ENCODE measurements at places on chromosomes 16 and 17. TPM values are rescaled to one million over a fixed set of nuclear protein-coding genes. Genes with fewer than 3 reads are reported as not detected.

The FBRS gene
- 116 TPM for total RNA-seq

The TP53TG3F gene
- not detected for total RNA-seq

The AATK gene
- total RNA-seq = 0.62 TPM

The PPP1R1B gene
- total RNA-seq = not detected

The GFAP gene
- total RNA-seq = not detected

The ABCC3 gene
- not detected for total RNA-seq

The PIPOX gene
- 2.1 TPM for total RNA-seq

The CETP gene
- total RNA-seq = 0.23 TPM

The ITGAD gene
- not detected for total RNA-seq

The CFAP52 gene
- not detected for total RNA-seq

The ZNF287 gene
- total RNA-seq = 7.1 TPM

DNA sequence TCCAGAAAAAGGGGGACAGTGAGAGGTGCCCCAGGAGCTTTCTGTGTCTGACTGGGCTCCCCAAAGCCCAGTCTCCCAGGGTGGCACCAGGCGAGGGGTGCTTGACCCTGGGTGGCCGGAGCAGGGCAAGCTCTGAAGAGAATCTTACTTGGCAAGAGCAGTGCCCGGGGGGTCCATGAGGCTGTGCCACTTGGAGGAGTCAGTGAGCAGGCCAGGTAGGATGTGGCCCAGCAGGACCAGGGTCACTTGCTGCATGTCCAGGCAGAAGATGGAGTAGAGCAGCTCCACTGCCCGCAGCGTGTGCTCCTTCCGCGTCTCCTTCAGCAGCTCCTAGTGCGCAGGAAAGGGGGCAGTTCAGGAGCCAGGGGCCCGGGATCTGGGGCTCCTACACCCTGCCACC lies 7.3 kb downstream of the CSF3 start:
- no peak for DNase-seq

- DNase-seq = no peak
Measured at GRCh38 chr16:86708431-86708830, 130.1 kb downstream of the FOXL1 start.

DNA sequence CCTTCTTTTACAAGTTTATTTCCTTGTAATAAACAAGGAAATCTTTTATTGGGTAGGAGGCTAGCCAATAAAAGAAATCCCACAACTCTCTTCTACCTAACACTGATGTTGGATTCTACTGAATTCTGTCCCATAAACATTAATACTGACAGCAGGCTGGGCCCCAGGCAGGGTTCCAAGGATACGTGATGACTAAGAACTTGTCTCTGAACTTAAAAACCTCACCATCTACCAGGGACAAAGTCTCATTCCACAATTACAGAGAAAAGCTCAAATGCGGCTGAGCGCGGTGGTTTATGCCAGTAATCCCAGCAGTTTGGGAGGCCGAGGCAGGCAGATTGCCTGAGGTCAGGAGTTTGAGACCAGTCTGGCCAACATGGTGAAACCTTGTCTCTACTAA lies 64.9 kb downstream of the ARHGAP17 start:
- DNase-seq = no peak

- no peak for DNase-seq
Measured at GRCh38 chr16:825341-826061, 25.0 kb upstream of the GNG13 start.

GRCh38 chr17:49513641-49514040 lies 18.5 kb downstream of the NGFR start:
- no peak for DNase-seq

- DNase-seq = no peak
Measured at GRCh38 chr16:55868980-55869379, 6.2 kb downstream of the CES5A start.

- DNase-seq = no peak
Measured at GRCh38 chr17:12316021-12316420, 295.3 kb downstream of the MAP2K4 start.

DNA sequence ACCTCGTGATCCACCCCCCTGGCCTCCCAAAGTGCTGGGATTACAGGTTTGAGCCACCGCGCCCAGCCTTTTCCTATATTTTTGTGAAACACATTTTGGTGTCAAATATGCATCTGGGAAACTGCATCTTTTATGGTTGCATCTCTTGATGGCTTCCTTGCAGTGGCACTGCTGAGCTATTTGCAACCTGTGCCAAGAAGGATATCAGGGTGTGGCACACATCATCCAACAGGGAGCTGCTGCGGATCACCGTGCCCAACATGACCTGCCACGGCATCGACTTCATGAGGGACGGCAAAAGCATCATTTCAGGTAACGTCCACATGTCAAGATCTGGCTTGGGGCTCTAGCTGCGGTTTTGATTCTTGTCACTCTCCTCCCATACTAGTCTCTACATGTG lies 16.8 kb upstream of the USP43 start:
- DNase-seq = no peak

- DNase-seq = no peak
Measured at GRCh38 chr16:57146040-57146647, 39.7 kb downstream of the PSME3IP1 start.

DNA sequence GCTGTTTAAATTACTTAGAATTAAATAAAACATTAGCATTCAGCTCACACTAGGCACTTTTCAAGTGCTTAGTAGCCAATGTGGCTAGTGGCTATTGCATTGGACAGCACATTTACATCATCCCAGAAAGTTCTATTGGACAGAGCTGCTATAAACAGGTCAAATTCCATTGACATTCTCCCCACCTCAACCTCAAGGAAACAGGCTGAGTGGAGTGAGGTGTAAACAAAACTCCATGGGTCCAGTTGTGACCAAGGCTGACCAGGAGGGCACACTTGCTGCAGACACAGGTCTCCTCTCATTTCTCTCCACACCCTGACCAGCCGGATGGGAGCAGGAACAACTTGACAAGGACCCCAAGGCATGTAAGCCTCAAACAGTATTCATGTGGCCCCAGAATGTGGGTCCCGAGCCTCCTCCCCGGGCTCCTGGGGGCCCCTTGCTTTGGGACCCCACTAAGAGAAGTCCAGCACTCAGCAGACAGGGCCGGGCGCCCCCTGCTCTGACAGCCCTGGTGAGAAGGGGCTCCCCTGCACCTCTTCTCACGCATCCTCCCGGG lies 488 bp downstream of the C17orf113 start:
- DNase-seq = no peak

GRCh38 chr17:47889734-47890529 lies 6.1 kb upstream of the SP2 start:
- DNase-seq = peak; percentile 82

DNA sequence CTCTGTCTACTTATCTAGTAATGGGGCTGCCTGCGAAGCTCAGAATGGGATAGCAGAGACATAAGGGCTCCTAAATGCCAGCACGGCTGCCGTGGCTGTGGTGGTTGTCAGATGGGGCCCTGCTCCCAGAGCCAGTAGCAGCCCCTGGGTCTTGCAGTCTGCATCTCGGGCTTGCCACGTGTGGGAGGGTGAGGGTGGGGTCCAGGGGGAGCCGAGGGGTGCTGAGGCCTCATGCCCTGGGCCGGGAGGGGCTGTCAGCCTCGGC lies 88.8 kb upstream of the GSE1 start:
- DNase-seq = no peak

- DNase-seq = no peak
Measured at GRCh38 chr16:48247311-48247710, at the start of gene ABCC11. Gene ABCC11 (minus strand): TSS chr16:48247539. CDS start chr16:48231921, 15,618 bp downstream.

- no peak for DNase-seq
Measured at GRCh38 chr16:75452464-75453190, 11.9 kb downstream of the TMEM170A start.

- DNase-seq = peak; percentile 86
Measured at GRCh38 chr17:29617481-29618271, 5.0 kb downstream of the CORO6 start.

DNA sequence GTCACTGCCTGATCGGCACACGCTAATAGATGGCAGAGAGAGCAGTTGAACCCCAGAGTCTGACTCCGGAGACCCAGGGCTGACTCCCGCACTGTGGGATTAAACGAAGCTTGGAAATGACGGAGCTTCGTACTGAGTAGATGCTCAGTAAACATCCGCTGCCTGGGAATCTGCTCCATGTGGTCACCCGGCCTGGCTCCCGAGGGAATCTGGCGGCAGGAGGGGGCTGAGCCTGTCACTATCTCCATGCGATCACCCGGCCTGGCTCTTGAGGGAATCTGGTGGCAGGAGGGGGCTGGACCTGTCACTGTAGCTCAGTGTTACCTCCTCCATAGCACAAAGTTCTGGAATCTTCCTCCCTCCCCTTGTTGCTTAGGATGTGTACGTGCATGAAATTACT lies 139.7 kb upstream of the CIBAR2 start:
- no peak for DNase-seq

DNA sequence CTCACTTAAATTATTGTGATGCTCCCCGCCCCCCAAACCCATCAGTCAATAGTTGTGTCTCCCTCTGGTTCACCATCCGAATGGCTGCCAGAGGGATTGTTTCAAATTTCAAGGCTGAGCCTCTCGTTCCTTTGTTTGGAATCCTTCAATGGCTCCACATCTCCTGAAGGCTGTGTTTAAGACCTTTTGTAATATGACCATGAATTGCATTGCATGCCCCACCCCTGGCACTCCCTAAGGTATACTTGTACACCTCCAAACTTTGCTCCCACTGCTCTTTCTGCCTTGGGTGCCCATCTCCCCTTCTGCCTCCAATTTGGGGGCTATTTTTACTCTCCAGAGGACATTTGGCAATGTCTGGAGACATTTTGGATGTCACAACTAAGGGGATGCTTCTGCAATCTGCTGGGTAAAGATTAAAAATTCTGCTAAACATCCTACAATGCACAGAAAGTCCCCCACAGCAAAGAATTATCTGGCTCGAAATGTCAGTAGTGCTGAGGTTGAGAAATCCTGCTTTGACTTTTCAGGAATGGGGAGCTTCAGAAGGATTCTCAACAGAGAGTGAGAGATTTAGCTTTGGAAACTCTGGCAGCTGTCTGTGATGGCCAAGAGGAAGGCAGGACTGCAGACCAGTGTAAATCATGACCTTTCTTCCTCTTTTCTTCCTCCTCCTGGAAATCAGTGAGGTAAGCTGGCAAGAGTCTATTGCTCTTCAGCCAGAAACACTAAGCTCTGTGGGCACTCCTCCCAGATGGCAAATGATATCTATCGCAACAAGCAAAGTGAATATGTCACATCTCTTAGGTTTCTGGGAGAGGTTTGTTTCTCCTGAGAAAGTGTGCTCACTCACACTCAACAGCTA lies 8.7 kb upstream of the IL4R start:
- DNase-seq = no peak

DNA sequence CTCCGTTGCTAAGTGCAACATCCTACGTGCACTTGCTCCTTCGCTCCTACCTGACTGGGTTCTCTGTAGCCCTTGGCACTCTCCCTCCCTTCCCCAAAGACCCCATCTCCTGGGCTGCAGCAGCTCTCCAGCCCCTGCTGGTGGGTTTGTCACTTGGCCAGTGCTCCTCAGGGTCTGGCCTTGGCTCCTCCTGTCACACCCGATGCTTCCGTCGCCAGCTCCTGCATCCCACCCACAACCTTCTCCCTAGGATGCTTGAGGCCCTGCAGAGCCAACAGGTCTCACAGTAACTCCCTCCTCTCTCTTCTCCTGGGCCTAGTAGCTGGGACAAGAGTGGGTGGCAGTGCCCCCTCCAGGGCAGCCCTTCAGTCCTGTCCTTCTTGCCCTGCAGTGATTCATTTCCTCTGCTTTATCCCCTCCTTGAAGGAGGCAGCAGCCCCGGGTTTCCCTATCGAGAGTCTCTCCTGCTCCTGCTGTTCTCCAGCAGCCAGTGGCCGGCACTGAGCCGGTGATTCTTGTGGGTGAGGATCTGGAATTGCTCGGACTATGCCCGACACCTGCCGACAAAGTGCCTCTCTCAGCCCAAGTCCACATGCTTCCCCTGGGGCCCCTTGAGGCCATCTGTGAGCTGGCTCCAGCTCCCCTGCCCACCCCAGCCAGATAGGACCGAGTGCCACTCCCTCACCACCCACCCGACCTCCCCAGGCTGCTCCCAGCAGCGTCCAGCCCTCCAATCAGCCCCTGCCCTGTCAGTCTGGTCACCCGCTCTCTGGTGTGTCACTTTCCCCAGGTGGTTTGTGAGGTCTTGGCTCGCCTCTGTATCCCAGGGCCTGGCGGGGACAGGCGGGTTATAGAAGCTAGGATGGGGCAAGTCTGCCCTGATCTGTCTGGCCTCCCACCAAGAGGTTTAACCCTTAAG lies 3.8 kb downstream of the LITAFD start:
- no peak for DNase-seq

GRCh38 chr17:13562271-13562800 lies 39.4 kb downstream of the HS3ST3A1 start:
- DNase-seq = no peak

- no peak for DNase-seq
Measured at GRCh38 chr16:86428729-86429517, 81.4 kb upstream of the FOXF1 start.

DNA sequence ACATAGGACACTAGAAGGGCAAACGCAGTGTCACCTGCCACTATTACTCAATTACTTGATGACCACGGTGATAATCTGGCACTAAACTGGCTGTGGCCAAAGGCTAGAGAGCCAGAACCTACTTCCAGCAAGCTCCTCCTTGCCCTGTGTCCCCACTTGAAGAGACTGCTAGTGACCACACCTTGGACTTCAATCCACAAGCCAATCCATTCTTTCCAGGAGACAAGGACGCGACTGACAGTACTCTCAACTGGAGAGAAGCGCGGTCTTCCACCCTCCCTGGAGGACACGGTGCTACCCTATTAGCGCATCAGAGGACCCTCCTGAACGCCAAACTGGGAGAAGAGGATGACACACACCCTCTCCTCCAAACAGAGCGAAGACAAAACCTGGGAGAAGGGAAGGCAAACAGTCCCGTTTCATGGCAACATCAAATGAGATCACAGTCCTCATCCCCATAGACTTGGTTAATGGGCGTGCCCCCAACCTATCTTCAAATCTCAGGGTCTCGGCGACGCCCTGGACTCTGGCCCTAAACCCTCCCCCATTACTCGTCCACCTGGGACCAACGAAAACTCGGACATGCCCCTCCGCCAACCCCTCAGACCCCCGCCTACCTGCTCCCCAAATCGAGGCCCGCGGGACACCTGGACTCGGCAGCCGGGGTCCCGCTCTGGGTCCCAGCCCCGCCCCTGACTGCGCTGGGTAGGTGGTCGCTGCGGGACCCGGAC lies 508 bp downstream of the FLCN start:
- DNase-seq = no peak

GRCh38 chr16:12729448-12729847 lies 74.2 kb downstream of the CPPED1 start:
- DNase-seq = no peak

- no peak for DNase-seq
Measured at GRCh38 chr17:57727630-57728175, 17.4 kb downstream of the CCDC182 start.

GRCh38 chr17:63984651-63985386 lies 12.1 kb upstream of the SCN4A start:
- DNase-seq = peak; percentile 55

- no peak for DNase-seq
Measured at GRCh38 chr16:58492066-58492465, 7.9 kb upstream of the NDRG4 start.

Data from activated T-helper 1 cell treated with anti-CD3 and anti-CD28 coated beads, Interleukin-12 subunit alpha, Interleukin-12 subunit beta, Interleukin-2, Interleukin-4 antibody, amounts not matched to agents 30 ng/mL and 10 ng/mL and 1 ng/mL, durations not matched to agents 14 hours and 24 hours and 36 hours (primary cell).